Activated effector memory CD4-positive, alpha-beta T cell treated with Interleukin-2 at 50 U/mL for 16 hours (primary cell): ENCODE measurements at places on chromosomes 7 and 10.
A peak's percentile ranks its signal among the peaks of the same experiment; 100 is the strongest.

DNA sequence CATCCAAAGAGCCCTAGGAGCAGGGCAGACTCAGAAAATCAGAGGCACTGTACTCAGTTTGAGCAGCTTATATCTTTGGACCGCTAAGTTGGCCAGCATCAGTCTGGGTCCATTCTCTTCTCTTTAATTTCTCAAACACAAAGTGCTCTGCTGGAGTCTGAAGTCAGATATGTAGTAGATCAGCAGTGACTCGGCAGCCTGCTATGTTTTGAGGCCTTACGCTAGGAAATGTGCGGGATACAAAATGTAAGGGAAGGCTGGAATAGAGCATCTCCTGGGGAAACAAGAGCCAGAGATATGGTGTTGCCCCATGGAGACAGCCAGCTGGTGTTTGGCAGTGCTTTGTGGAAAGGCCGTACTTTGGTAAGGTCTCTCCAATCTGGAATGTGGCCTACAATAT lies 60.6 kb upstream of the VKORC1L1 start:
- no peak for DNase-seq

- no peak for DNase-seq
Measured at GRCh38 chr10:35711615-35712411, 69.7 kb upstream of the FZD8 start.

- no peak for DNase-seq
Measured at GRCh38 chr10:45063591-45064231, 63.0 kb downstream of the ZNF22 start.

GRCh38 chr7:46157931-46158330 lies 236.9 kb upstream of the IGFBP3 start:
- DNase-seq: no peak

DNA sequence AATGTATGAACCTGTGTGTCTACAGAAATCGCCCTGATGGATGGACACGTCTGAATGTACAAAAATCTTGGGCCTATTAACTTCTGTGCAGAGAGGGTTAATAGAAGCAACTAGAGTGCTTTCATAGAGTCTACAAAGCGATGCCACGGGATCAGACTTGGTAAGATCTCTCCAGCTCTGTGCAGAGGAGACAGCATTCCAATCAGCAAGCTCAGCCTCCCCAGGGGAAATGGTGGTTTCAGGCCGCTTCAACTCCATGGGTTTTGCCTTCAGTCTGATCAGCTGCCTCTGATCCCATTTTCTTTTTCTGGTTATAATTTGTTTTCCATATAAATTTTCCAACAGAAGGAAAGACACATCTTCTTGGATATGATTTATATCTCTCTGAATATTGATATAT lies 35.1 kb upstream of the COBL start:
- no peak for DNase-seq

GRCh38 chr10:4981722-4982471 lies 18.7 kb downstream of the AKR1C1 start:
- no peak for DNase-seq

GRCh38 chr7:100167912-100168323 lies 499 bp downstream of the GAL3ST4 start:
- DNase-seq: no peak

DNA sequence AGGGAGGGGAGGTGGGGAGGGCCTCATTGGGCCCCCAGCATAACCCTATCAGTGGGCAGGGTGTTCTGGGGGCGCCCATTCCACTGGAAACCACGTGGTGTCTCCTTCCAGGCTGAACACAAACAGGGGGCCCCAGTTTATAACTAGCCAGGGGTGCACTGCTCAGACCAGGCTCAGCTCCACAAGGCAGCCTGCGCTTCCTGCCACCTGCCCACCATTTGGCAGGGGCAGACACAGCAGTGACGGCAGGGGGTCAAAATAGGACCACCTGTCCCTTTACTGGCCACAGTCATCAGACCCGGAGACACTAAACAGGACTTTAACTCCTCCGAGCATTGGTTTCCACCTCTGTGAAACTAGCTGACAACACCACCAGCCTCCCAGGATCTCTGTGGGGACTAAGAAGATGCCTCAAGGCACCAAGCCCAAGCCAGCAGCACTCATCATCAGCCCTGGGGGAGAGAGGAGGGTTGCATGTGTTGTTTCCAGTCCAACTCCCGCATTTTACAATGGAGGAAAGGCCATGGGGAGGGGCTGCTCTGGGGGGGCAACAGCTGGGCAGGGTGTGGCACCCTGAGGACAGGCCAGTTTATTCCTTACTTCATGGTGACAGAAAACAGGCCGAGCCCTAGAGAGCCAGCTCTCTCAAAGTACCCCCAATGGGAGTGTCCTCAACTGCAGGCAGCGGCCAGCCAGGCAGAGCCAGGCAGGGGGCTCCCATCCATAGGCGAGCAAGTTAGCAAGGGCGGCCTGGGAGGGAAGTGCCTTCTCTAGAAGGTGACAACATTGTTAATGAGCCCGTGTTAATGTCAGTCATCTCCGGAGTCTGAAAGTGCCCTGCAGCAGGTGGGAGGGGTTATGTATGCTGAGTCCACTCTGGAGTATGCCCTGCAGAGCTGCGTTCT lies 127.6 kb downstream of the TNS3 start:
- DNase-seq: no peak

GRCh38 chr10:3570855-3571266 lies 214.1 kb downstream of the KLF6 start:
- DNase-seq: no peak

GRCh38 chr10:129779126-129780111 lies 184.7 kb downstream of the EBF3 start:
- no peak for DNase-seq

DNA sequence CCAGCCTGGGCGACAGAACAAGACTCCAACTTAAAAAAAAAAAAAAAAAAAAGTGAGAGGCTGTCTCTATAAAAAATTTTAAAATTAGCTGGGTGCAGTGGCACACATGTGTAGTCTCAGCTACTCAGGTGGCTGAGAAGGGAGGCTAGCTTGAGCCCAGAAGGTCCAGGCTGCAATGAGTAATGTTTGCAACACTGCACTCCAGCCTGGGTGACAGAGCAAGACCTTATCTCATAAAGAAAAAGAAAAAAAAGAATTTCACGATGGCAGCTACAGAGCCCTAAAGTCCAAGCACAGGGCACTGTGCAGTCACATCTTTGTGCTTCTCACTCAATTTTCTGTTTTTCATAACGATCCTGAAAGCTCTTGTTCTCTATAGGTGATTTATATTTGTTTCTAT lies 209.5 kb upstream of the KCTD7 start:
- DNase-seq: no peak

GRCh38 chr10:15369256-15370211 lies 1.6 kb downstream of the FAM171A1 start:
- DNase-seq: no peak

GRCh38 chr7:34036972-34037792 lies 131.8 kb downstream of the BMPER start:
- DNase-seq: no peak

DNA sequence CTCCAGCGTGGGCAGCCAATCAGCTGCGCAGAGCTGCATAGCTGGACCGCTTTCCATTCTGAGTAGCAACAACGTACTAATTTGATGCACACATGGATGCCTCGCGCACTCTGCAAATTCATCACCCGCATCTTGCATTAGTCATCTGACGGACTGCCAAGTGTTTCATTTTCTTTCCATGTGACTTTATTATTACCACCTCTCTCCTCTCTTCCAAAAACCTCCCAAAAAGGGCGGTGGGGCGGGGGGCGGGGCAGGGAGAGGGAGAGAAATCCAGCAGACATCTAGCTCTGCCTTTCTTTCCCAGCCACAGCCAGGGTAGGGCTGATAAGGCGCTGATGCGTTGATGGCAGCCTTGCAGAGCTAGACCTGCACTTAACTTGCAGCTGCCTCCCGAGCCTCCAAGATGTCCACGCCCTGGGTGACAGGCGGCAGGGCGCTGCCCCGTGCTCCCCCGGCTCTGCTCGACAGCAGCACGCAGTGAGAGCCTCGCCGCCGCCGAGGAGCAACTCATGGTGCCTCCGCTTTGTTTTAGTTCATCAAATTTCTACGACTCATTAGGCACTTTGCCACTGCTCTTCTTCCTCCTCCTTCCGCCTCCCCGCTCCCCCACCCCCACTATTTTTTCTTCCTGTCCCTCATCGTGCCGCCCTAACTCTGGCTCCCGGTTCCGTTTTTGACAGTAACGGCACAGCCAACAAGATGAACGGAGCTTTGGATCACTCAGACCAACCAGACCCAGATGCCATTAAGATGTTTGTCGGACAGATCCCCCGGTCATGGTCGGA lies 147.3 kb downstream of the CELF2 start:
- peak; percentile 57 for DNase-seq

GRCh38 chr10:116674901-116675423 lies 54.2 kb downstream of the PNLIPRP2 start:
- DNase-seq: no peak

DNA sequence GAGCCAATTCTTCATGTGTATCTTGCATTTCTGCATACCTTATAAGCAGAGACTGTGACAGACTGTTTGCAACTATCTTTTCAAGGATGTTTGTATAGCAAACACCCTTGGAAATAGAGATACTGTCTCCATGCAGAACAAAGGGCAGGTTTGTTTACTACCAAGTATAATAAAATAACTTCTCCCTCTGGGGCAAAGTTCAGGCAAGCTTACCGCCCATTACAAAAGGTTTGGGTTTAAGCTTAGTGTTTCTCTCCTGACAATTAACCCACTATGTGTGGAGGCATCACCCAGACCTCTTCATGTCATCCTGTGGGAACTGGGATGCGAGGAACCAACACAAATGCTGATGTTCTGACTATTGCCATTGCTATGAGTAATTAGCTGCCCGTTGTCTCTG lies 479.1 kb upstream of the ZMIZ1 start:
- no peak for DNase-seq

DNA sequence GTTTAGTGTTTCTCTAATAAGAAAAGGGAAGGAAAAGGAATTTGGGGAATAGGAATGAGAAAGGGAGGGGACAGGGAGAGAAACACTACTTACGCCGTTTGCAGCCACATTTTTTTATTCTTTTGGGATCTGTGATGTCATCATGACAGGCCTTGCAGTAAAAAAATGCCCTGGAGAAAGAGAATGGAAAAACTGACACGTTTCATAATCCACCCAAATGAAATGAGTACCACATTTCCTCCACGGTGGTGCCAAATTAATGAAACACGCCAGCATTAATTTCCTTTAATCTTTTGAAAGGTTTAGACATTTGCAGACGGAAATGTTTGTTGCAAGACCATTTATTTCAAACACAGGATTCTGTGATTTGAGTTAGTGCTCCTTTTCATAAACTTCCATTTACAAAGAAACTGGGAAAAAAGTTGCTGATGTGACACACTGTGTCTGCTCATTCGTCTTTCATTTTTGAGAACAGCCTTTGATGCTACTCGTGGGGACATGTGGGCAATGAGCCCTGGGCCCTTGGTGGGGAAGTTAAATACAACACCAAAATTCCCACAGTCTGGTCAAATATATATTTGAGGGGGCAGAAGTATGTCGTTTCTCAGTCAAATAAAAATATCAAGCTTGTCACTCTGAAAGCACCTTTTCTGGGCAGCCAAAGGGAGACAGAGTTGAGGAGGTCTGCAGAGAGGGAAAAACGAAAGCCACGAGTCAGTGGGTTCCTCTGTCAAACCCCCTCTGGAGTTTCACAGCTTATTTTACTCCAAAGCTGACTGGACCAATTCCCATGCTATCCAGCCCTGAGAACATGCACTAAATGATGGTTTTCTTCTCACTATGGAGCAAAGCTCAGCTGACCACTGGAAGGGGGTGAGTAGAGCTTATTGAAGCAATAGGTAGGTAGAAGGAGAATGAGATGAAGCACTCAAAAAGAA lies 625.5 kb downstream of the KCNMA1 start:
- no peak for DNase-seq

GRCh38 chr7:129108581-129108980 lies 35.9 kb upstream of the TSPAN33 start:
- no peak for DNase-seq

GRCh38 chr7:85160223-85160622 lies 26.6 kb downstream of the SEMA3D start:
- DNase-seq: no peak

DNA sequence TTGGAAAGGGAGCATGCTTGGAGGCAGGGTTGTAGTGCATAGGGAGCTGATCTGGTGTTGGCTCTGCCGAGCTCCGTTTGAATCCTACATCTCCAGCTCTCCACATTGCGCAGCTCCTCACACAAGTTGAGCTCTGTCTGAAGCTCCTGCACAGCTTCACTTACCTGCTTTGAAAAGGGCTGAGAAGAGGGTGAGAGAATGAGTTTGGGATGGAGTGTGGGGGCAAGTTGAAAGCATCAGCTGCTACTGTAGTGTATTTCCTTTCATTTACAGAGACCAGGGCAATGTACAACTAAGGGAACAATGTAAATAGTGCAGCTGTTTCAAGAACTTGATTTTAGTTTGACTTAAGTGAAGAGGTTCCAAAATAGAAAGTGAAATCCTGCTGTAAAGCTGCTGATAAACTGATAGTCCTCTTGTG lies 88.5 kb downstream of the VTI1A start:
- DNase-seq: no peak

DNA sequence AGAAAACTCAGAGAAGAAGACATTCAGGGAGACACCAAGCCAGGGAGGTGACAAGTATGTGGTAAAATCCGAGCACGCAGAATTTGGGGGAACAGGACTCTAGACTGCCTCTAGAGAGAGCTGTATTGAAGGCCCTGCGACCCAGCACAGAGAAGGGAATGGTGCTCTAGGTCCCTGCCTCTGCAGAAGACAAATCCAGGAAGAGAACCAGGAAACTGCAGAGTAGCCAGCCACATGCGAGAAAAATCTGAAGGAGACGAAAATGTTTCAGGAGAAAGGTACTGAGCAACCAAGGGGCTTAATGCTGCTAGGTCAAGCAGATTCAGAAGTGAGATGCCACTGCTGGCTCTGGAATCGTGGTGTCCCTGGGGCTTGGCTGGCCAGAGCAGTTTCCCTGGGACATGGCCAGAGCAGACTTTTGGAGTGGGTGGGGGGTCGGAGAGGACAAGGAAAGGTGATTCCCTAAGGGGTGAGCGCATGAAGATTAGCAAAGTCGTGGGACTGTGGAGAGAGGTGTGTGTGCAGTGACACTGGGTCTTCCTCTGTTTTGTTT lies 158.0 kb upstream of the KLF6 start:
- DNase-seq: no peak

DNA sequence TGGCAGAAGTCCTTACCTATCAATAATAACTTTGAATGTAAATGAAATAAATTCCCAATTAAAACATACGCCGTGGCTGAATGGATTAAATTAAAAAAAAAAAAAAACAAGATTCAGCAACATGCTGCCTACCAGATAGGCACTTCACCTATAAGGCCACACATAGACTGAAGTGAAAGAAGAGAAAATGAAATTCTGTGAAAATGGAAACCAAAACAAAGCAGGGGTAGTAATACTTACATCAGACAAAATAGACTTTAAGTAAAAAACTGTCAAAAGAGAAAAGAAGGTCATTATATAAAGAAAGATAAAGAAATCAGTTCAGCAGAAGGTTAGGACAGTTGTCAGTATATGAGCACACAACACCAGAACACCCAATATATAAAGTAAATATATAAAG lies 55.3 kb downstream of the TCAF1 start:
- no peak for DNase-seq
